Activated CD4-positive, alpha-beta T cell treated with anti-CD3 and anti-CD28 coated beads, Interleukin-2, Interleukin-6, amounts not matched to agents 100 ng/mL and 50 ng/mL, durations not matched to agents 16 hours and 8 hours (primary cell): ENCODE measurements at places on chromosomes 7 and 10.

DNA sequence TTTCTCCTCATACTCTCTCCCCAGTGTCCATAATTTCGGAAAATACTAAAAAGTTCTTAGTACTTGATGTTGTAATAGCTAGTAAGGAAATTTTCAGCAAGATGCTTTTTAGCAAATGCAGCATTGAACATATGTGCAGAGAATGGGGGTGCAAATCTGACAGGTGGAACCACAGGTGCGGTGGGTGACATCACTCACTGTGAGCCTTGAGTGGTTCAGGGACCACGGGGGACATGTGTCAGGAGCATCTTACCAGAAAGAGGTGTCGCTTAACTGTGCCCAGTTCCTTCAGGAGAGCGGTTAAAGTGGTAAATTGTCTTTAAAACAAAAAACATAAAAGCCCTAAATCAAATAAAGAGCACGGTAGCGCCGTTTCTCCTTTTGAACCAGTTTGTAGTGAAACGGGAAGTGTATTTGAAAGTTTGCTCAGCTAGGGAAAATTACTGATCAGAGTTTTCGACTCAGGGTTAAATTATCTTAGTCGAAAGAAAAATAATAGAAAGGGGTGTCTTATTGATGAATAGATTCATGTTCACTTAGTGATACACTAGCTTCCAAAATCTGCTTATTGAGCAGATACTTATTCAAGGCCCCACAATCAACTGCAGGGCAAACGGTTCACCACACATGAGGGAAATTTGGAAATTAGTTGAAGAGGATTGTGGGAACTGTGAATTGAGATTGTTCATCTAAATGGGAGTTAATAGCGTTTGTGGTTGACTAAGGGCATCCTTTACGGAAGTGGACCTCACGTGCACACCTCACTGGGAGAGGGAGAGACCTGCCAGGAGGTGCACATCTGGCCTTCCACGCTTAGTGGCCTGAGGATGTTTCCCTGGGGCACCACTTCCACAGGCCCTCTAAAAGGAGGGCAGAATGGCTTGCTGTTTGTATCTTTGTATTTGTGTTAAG lies 12.7 kb downstream of the CUL1 start:
- no peak for DNase-seq

GRCh38 chr10:96967847-96968246 lies 135.7 kb downstream of the LCOR start:
- DNase-seq, result no peak

- no peak for DNase-seq
These were observed 444.3 kb upstream of the VSTM2A start for GRCh38 chr7:54097886-54098285.

DNA sequence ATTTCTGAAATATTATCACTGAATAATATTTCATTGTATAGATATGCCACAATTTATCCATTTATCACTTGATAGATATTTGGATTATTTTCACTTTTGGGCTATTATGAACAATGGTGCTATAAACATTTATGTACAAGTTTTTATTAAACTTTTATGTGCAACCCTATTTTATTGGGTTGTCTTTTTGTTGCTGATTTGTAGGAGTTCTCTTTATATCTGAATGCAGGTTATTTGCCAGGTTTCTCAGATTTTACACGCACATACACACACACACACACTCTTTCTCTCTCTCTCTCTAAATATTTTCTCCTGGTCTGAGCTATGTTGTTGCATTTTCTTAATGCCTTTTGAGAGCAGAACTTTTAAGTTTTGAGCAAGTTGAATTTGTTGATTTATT lies 36.2 kb downstream of the ADK start:
- DNase-seq, result no peak

DNA sequence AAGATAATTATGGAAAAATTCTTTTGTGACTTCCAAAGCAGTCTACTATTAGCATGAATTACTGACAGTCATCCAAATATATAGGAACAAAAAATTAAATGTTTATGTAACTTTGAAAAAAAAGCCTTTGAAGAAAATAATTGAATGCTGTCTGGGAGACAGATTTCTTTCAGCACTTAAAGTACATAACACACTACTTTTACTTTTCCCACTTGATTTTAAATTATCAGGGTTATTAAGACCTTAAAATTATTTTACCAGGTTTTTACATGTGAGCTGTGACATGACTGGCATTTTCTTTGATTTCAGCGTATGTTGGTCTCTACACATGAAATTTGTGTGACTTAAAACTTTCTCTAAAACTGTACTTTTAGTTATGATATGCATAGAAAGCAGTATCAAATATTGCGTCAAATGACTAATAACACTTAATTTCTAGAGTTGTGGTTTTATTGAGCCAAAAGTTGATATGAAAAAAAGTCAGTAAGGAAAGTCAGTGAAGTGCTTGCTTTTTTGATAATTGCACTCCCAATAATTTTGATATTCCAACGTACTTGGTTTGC lies 3.1 kb downstream of the PTEN start:
- peak; percentile 23 for DNase-seq

GRCh38 chr7:44615149-44615611 lies 8.8 kb downstream of the OGDH start:
- peak; percentile 36 for DNase-seq

DNA sequence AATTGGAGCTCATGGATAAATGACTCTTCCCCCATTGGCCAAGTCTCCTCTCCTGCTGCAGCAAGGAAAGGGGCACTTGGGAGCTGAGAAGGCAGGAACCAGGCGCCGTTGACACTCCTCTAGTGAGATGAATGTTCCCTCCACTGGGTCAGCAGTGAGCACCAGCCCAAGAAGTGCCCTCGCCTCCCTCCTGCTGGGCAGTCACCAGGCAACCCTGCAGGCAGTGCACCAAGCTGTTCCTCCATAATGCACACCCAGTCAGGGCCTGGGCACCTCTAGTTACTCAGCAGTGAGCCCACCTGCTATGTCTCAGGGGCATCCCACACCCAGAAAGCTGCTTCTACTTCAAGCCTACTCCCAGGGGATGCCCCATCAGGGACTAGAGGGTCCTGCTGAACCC lies 84.3 kb downstream of the KCNMA1 start:
- DNase-seq, result no peak

- DNase-seq, result no peak
These were observed 156.8 kb upstream of the TNS3 start for GRCh38 chr7:47738563-47739166.

GRCh38 chr10:126262233-126262838 lies 125.9 kb downstream of the ADAM12 start:
- no peak for DNase-seq

- DNase-seq, result no peak
These were observed 317.3 kb downstream of the PRPF18 start for GRCh38 chr10:13904064-13904463.

DNA sequence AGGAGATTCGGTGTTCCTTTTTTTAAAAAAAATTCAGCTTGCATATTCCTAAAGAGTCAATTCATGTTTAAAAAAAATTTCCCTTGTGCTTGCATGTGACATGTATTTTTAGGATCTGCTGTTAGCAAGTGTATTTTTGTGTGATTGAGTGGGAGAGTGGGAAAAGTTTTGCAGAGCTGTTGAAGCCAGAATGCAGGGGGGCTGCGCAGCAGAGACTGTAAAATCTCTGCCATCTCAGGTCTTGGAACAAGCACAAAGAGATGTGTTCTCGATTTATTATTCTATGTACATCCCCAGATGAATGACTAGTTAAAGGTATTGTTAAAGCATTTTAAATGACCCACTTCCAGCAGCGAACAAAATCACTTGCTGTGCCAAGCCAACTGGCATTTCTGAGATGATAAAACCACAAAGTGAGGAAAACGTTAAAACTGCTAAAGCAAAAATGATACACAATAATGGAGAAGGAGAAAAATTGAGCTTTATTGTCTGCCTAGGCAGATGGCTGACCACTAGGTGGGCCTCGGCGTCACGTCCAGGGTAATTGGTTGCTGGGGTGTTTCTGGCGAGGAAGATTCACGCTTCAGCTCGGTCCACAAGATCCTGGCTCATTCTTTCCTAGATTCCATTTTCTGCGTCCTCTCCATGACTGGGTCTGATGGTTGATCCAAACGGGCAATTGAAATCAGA lies 67.0 kb upstream of the ATRNL1 start:
- DNase-seq, result no peak

- peak; percentile 42 for DNase-seq
These were observed 99.3 kb upstream of the INSIG1 start for GRCh38 chr7:155198196-155198892.

GRCh38 chr7:11858622-11859302 lies 26.8 kb upstream of the THSD7A start:
- DNase-seq, result no peak

- DNase-seq, result no peak
These were observed 40.4 kb downstream of the INSIG1 start for GRCh38 chr7:155337946-155338631.

- DNase-seq, result no peak
These were observed 47.6 kb downstream of the ADCYAP1R1 start for GRCh38 chr7:31099451-31100444.

DNA sequence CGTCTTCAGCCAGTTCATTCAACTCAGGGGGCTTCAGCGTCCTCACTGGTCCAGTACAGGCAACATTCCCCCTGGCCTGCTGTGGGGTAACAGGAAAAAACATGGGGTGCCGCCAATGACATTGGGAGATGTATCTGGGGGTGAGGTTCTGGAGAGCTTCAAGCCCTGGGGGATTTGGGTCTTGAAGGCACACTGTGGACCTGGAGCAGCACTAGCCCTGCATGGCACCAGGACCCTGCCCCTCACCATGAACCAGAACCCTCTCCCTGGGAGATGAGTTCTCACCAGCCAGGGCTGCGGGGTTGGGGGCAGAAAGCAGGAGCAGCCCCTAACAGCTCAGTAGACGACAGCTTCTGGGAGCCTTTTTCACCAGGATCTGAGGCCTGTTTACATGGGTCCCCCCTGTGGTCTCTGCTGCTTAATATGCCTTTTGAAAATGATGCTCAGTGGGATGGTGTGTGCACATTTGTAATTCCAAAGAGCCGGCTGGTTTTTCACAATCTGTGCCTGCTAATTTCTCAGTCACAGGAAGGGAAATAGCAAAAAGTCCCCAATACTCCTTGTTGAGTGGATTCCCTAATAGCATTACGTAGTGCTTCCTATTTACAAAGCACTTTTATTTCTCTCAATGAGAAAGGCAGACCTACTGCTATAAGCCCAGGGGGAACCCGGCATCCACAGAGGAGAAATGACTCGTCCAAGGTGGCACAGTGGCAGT lies 509.5 kb downstream of the RPS24 start:
- DNase-seq, result no peak

GRCh38 chr7:98357751-98358161 lies 43.1 kb downstream of the BAIAP2L1 start:
- DNase-seq, result no peak

DNA sequence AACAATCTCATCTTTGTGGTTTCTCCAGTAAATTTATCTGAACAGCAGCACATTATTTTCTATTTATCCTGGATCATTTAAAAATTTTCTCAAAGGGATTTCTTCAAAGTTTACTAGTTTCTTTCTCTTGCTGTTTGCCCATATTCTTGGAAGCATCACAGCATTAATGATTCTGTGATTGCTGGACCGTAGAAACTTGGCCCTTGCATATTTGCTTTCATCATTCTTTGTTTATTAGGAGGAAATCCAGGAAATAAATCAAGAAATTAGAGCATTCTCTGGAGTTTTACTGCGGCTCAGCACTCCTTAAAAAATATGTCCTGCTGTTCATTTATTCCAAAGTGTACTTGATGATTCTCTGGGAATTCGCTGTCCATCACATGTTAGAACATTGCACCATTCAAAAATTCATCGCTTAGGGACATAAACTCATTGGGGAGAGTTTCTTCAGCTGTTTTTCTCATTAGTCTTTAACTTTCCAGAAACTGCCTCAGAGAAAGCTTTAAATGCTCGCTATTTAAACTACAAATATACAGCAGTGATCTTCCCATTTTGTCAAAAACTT lies 264.0 kb upstream of the CDC14C start:
- DNase-seq, result no peak

DNA sequence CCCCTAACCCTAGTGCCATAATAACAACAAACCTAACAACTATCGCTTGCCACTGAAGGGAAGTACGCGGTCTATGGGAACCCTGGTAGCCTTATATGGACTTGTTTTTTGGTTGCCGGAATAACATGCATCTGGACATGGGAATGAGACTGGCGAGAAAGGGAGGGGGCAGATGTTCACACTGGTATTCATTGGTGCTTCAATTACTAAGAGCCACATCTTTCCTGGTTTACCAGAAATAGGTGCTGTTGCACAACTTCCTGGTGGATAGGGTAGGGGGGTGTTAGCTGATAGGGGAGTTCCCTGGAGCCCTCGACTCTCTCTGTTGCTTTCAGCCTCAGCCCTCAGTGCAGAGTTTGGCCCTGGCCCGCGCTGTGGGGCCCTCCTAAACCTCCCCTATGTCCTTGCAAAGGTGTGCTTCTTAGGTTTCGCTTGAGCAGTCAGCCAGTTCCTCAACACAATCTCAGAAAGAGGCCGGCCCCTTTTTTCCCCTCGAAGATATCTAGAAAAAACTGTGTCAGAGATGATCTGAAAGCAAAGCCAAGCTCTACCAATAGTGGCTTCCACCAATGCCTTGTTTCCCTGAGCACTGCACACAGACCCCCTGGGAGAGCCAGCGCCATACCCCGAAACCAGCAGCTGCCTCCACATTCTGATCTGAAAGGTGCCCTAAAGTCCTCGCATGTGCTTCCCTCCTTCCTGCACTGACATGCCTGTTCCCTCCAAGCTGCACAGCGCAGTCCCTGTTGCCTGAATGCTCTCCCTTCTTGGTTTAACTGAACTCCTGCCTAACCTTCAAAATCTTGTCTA lies 13.5 kb downstream of the TBXAS1 start:
- no peak for DNase-seq

GRCh38 chr7:94384315-94384714 lies 10.4 kb upstream of the COL1A2 start:
- no peak for DNase-seq

GRCh38 chr10:63720072-63720537 lies 198.9 kb downstream of the REEP3 start:
- DNase-seq, result peak; percentile 77

GRCh38 chr10:27912231-27912630 lies 86.6 kb downstream of the ODAD2 start:
- DNase-seq, result no peak
